ENCODE measurements at places on chromosomes 5 and 9. TPM values are rescaled to one million over a fixed set of nuclear protein-coding genes. Genes with fewer than 3 reads are reported as not detected.
A peak's percentile ranks its signal among the peaks of the same experiment; 100 is the strongest.

The MARCHF11 gene
- total RNA-seq, result not detected

GRCh38 chr9:99966716-99967115 is 60.3 kb downstream of the STX17 start:
- peaks cover 11% of the 10 kb centered on the region for H3K36me3 ChIP-seq
- no peaks in the 10 kb centered on the region for H3K27me3 ChIP-seq
- no peak overlapping the region for H3K4me3 ChIP-seq
- no peaks in the 10 kb centered on the region for H3K4me1 ChIP-seq

DNA sequence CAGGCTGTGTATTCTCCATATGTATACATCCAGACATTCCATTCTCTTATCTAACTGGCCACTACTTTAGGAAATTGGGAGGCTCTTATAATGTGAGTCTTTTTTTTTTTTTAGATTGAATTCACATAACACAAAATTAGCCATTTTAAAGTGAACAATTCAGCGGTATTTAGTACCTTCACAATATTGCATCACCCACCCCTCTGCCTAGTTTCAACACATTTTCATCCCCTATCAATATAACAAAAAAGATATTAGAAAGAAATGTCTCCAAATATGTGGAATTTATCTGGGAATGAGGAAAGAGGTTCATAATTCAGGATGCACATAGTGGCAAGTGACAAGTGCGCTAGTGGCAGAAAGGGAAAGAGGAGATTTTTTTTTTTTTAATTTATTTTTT is 228.5 kb downstream of the ICE1 start:
- H3K36me3 ChIP-seq, result no peaks in the 10 kb centered on the region
- no peak overlapping the region for H3K4me3 ChIP-seq
- DNase-seq, result no peak
- no peaks in the 10 kb centered on the region for H3K4me1 ChIP-seq
- no peak overlapping the region for H3K27ac ChIP-seq
- H3K27me3 ChIP-seq, result no peaks in the 10 kb centered on the region

- no peaks in the 10 kb centered on the region for H3K27me3 ChIP-seq
- peaks cover 25% of the 10 kb centered on the region for H3K36me3 ChIP-seq
- peak overlapping the region; percentile 87 for H3K27ac ChIP-seq
- H3K4me3 ChIP-seq, result no peak overlapping the region
- H3K4me1 ChIP-seq, result peaks cover 48% of the 10 kb centered on the region
These were observed 11.9 kb downstream of the GSN start for GRCh38 chr9:121279776-121280388.

DNA sequence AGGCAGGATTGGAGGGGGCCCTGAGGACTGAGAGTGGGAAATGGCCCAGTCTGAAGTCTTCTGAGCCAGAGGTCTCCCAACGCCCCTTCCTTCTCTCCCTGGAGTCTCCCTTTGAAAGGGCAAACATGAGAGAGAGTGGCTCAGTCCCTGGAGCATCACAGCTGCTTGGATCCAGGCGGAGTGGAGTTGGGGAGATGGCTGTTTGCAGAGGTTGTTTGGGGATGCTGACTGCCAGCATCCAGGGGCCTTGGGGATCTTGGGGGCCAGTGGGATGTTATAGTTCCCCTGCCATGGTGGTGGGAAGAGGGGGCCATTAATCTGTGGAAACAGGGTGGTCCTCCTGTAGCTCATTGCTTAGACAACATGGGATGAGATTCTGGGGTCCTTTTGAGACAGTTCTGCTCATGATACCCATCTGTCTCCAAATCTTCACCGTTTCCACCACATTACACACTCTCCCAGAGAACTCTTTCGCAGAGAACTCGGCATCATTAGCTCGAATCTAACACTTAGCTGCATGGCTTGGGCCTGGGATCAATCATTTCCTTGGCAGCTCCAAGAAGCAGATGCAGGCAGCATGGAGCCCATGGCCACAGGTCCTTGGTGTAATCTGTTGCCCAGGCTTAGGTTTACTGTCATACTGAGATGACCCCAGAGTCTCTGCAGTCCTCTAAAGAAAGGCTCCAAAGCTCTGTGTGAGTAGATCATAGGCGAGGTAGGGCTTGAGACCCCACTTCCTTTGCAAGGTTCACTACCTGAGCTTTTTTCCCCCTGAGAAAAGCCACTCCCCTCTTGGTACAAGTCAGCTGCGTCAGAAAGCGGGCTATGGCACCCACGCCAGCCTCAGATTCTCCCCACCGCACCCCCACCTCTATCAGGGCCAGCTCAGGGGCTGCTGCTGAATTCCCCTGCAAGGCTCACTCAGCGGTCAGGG is 54.4 kb upstream of the SH3PXD2B start:
- no peak overlapping the region for H3K4me3 ChIP-seq
- no peak for DNase-seq
- H3K4me1 ChIP-seq, result no peaks in the 10 kb centered on the region
- H3K27ac ChIP-seq, result no peak overlapping the region
- H3K36me3 ChIP-seq, result no peaks in the 10 kb centered on the region

DNA sequence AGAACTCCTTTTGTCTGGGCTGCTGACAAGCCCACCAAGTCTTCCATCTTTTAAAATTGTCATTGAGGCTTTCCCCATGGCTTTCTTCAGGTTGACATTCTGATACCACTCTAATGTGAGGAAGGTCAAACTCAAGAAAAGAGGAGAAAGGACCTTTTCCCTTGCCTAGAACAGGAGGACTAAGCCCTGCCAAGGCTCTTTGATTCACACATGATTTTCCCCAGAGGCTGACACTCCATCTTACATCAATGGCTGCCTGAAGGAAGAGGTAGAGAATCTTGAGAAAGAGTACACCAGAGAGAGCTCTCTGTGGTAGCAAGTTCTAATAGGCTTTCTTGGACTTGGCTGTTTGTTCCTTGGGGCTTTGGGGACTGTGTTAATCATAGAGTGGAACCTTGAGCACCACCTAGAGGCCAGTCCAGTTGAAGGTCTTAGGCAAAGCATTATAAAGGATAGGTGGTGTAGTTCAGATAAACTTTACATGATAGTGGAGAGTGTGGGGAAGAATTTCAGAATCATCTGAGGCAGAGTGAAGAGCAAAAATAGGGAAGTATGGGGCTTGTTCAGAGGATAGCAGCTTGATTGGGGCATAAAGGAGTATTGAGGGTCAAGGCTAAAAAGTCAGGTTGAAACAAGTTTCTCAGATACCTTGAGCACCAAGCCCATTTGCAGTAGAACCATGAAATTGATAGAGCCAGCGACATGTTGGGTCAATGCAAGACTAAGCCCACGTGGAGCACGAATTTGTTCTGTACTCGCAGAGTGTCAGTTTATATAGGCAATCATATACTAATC is 36.7 kb downstream of the NDFIP1 start:
- peak; percentile 68 for DNase-seq
- H3K27me3 ChIP-seq, result no peaks in the 10 kb centered on the region
- no peaks in the 10 kb centered on the region for H3K4me1 ChIP-seq
- H3K4me3 ChIP-seq, result no peak overlapping the region

DNA sequence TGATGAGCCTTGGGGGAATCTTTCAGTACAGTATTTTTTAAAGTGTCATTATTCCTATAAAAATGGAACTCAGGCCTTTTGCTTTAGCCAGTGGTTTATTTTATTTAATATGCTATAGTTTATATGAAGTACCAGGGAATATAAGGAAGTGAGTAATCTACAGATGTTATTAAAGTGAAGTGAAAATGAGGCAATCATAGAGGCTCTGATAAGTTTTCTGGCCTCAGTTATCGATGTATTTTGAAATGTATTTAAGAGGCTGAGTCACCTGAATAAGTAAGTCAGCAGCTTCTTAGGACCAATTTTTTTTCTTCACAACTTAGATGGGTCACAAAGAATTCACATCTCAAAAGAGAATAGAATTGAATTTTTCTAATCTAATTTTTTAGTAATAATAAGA is 829.0 kb downstream of the DNAH5 start:
- no peak for DNase-seq
- no peak overlapping the region for H3K4me3 ChIP-seq
- no peaks in the 10 kb centered on the region for H3K36me3 ChIP-seq

The RANBP17 gene
- 29.7 TPM for total RNA-seq

GRCh38 chr5:141875022-141875740 is 3.0 kb downstream of the PCDH1 start:
- H3K27ac ChIP-seq, result no peak overlapping the region
- no peak for DNase-seq
- no peaks in the 10 kb centered on the region for H3K36me3 ChIP-seq
- no peak overlapping the region for H3K4me3 ChIP-seq

GRCh38 chr5:131393498-131393968 is 129.7 kb downstream of the CDC42SE2 start:
- H3K27ac ChIP-seq, result no peak overlapping the region
- H3K27me3 ChIP-seq, result no peaks in the 10 kb centered on the region
- H3K36me3 ChIP-seq, result peaks cover 19% of the 10 kb centered on the region
- H3K4me1 ChIP-seq, result no peaks in the 10 kb centered on the region
- no peak overlapping the region for H3K4me3 ChIP-seq

The RNF183 gene
- total RNA-seq, result not detected

- no peak overlapping the region for H3K27ac ChIP-seq
- no peaks in the 10 kb centered on the region for H3K27me3 ChIP-seq
- peak; percentile 41 for DNase-seq
- H3K4me1 ChIP-seq, result no peaks in the 10 kb centered on the region
- H3K4me3 ChIP-seq, result no peak overlapping the region
These were observed 77.7 kb downstream of the DNAH5 start for GRCh38 chr5:13866792-13867191.

The MRPS27 gene
- total RNA-seq, result 80.3 TPM

GRCh38 chr5:35822511-35822910 is 34.2 kb upstream of the IL7R start:
- H3K4me1 ChIP-seq, result no peaks in the 10 kb centered on the region
- no peak overlapping the region for H3K27ac ChIP-seq
- H3K4me3 ChIP-seq, result no peak overlapping the region
- peaks cover 5% of the 10 kb centered on the region for H3K27me3 ChIP-seq
- H3K36me3 ChIP-seq, result no peaks in the 10 kb centered on the region

The SLC2A6 gene
- 2.9 TPM for total RNA-seq

GRCh38 chr5:919356-920000 is 26.8 kb downstream of the TRIP13 start:
- H3K36me3 ChIP-seq, result peaks cover 9% of the 10 kb centered on the region
- no peaks in the 10 kb centered on the region for H3K27me3 ChIP-seq
- H3K4me3 ChIP-seq, result no peak overlapping the region
- H3K27ac ChIP-seq, result no peak overlapping the region
- DNase-seq, result no peak
- no peaks in the 10 kb centered on the region for H3K4me1 ChIP-seq

DNA sequence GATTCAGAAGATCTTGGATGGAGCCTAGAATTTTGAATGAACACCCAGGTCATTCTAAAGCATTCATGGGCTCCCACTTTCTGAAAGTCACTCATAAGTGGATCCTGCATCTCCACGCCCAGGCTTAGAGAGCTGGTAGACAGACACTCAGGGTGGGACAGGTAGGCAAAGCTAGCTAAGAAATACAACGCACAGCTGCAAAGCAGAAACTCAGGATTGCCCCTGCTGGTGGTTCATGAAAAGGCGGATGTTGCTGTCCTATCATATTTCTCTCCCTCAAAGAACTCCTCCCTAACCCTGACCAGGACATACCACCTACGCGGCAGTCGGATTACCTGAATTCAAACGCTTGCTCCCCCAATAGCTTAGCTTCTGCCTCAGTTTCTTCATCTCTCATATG is 226.5 kb downstream of the GLIS3 start:
- H3K36me3 ChIP-seq, result no peaks in the 10 kb centered on the region
- no peak for DNase-seq
- H3K4me1 ChIP-seq, result peaks cover 5% of the 10 kb centered on the region
- H3K27ac ChIP-seq, result no peak overlapping the region

The WWC1 gene
- total RNA-seq, result 10.3 TPM

- H3K36me3 ChIP-seq, result peaks cover 41% of the 10 kb centered on the region
- no peak for DNase-seq
- no peaks in the 10 kb centered on the region for H3K27me3 ChIP-seq
- no peak overlapping the region for H3K4me3 ChIP-seq
- H3K4me1 ChIP-seq, result peaks cover 10% of the 10 kb centered on the region
These were observed 5.1 kb downstream of the GRK6 start for GRCh38 chr5:177431317-177432142.

DNA sequence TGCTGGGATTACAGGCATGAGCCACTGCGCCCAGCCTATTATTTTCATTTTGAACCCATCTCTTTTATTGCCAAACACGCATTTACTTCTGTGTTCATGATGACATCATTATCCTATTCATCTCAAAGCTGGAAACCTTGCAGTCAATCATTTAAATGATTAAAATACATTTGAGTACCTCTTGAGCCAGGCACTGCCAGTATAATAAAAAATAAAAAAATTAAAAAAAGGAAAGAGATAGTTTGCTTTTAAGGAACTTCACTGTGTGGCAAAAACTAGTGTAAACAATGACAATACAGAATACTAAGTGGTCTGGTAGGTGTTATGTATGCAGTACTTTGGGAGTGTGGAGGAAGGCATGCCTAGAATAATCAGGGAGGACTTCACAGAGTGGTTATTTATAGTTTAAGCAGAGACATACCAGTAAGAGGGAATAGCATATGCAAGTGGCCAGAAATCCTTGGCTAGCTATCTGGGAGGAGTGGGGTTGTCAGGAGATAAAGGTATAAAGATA is 8.6 kb downstream of the NSD1 start:
- peaks cover 22% of the 10 kb centered on the region for H3K36me3 ChIP-seq
- peaks cover 7% of the 10 kb centered on the region for H3K4me1 ChIP-seq
- peak; percentile 25 for DNase-seq
- no peaks in the 10 kb centered on the region for H3K27me3 ChIP-seq
- no peak overlapping the region for H3K27ac ChIP-seq
- H3K4me3 ChIP-seq, result no peak overlapping the region

- H3K4me1 ChIP-seq, result 0 out of 2 replicates have a peak, but pooled peaks cover 1% of the 10 kb centered on the region
- no peak overlapping the region for H3K27ac ChIP-seq
- no peak for DNase-seq
- H3K36me3 ChIP-seq, result no peaks in the 10 kb centered on the region
- no peak overlapping the region for H3K4me3 ChIP-seq
These were observed 5.9 kb upstream of the FBXL17 start for GRCh38 chr5:108387758-108388157.

DNA sequence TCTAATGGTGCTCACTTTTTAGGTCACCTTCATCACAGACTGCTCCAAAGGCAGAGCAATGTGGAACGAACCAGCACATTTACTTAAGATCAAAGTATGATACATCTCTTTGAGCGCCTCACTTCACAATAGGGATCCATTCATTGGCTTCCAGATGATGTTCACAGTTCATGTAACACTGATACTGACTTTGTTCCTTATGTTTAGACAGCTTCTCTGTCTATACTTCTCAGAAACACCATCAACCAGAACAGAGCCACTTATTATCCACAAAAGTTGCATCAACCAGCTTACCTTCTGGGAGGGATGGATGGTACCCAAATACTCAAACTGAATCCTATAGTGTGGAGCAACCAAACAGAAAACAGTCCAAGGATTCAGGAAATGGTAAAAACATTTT is 4.6 kb downstream of the PTAR1 start:
- no peak overlapping the region for H3K4me3 ChIP-seq
- H3K4me1 ChIP-seq, result peaks cover 1% of the 10 kb centered on the region
- H3K36me3 ChIP-seq, result no peaks in the 10 kb centered on the region
- no peak for DNase-seq
- H3K27me3 ChIP-seq, result no peaks in the 10 kb centered on the region

DNA sequence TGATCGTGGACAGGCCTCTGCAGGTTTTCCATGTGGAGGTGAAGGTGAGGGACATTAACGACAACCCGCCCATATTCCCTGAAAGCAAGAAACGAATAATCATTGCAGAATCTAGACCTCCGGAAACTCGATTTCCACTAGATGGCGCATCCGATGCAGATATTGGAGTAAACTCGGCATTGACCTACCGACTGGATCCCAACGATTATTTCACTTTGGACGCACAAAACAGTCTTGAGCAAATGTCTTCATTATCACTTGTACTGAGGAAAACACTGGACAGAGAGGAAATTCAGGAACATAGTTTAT is 621 bp downstream of the PCDHA13 start:
- no peak for DNase-seq
- no peaks in the 10 kb centered on the region for H3K27me3 ChIP-seq
- no peak overlapping the region for H3K4me3 ChIP-seq
- no peaks in the 10 kb centered on the region for H3K36me3 ChIP-seq
